Ammon's horn (tissue), 1 donor: ENCODE measurements at places on chromosomes 16 and 17.

DNA sequence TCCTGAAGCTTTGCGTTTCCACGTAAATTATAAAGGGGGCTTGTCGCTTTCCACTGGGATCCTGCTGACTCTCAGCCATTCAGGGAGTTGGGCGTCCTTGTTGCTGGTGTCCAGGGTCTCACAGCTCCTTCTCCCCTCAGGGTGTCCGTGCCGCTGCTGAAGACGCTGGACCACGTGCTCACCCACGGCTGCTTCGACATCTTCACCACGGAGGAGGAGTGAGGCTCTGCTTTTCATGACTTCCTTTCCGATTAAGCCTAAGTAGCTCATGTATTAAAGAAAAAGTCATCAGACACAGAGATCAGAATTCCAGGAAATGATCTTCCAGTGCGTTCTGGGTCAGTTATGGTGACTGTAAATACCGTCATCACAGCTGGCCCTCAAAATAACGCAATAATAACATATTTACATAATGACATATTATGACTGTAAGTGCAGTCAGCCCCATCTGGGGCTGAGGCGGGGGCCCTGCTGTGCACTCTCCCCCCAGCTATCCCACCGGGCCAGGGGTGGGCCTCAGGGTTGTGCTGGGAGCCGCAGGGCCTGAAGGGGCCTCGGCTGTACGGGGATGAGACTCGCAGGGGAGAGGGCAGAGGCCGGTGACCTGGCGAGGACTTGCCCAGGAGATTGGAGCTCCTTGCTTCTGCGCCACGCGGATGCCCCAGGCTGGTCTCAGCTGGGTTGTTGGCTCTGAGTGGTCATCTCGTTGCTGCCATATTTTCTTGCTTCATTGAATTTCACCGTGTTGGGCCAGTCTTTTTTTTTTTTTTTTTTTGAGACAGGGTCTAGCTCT lies 92.9 kb upstream of the ZNF750 start:
- DNase-seq = no peak

GRCh38 chr17:72175787-72176515 lies 55.1 kb downstream of the SOX9 start:
- no peak for DNase-seq

DNA sequence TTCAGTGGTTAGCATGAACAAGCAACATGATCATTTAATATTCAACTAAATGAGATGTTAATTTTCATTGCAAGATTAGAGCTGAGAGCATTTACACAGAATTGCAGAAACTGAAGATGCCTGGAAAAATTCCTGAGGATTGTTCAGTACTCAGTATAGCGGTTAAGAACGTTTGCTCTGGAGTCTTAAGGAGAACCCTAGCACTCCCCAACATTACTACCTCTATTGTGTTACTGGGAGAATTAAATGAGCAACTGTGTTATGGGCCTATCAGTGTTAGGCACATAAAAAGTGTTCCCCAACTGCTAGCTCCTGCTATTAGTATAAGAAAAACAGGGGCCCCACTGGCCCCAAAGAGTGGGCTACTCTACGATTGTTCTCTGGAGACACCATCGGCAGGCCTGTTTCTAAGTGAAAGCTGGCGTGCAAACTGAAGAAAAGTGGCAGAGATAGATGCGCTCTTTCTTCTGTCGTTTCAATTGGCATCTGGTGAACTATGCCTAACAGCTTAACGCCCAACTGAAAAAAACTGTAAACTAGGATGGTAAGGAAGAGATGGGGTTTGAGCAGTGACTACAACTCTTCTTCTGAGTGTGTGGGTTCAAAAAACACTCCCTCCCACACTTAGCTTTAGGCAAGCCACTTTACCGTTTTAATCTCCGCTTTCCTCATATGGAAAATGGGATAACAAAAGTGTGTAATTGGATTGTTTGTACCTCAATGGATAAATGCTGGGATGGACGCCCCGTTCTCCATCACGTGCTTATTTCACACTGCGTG lies 1.3 kb downstream of the CDR2 start:
- DNase-seq = no peak

DNA sequence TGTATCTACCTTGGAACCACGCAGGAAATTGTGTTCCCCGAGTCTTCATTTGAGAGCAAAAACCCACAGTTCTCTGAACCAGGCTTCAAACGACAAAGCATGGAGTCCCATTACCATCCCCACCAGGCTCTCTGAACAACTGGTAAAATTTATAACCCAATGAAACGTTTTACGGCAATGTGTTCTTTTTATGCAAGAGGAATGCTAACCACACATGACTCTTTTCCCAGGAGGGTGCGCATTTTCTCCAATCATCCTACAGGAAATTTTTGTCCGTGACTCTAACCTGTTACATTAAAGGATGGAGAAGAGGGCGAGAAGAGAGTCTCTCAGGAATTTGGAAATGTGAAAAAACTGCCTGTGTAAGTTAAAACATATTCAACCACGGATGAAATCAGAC lies 17.8 kb downstream of the STX8 start:
- no peak for DNase-seq

DNA sequence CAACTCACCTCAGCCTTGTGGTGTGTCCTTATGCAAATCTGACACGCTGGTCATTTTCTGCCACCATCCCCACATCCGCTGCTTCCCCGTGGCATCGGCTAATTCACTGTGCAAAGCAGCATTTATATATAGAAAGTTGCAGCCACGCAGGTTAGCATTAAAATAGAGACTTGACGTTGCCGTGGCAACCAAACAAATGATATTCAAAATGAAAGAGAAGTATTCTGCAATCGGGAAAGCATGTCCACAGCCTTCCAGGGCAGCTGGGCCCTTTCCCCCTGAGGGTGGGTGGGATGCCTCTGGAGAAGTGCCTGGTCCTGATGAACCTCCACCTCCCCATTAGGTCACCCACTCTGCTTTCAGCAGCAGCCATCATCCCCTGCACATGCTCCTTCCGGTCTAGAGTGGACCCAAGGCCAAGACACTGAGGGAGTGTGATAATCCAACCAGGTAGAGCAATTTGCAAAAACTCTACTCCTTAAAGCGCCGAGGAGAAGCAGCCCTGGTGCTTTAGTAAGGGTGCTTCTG lies 138.7 kb downstream of the GAS7 start:
- no peak for DNase-seq

- no peak for DNase-seq
Observed at GRCh38 chr17:81192386-81193050, 26.5 kb upstream of the AATK start.

DNA sequence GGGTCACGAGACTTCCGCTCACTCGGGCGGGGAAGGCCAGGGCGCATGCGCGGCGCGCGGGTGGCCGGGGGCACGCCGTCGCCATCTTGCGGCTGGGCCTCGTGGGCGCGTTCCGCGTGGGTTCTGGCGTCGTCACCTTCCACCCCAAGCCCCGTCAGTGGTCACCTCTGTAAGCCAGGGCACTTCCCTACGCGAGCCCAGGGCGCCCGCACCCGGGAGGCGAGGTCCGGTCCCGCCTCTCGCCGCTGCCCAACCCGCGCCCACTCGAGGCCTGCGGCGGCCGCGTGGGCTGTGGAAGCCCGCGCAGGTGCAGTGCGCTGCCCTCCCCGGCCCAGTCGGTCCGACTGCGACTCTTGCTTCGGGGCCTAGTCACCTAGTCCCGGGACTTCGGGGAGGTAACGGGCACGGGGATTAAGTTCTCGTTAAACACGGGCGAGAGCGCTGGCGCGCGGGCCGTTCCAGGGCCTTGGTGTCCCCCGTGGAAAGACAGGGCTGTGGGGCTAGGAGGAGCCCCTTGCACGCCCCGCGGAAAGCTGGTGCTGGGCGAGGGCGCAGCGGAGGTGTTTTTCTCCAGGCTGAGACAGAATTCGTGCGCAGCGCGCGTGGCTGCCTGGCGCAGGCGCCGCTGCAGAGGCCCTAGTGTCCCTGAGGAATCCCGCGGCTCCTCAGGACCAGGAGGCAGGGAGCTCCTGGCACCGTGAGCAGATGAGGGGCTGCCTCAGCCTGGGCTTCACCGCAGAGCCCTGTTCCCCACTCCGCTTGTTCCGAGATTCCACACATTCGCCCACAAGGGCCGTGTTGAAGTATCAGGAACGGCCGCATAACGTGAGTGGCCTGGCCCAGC lies 472 bp upstream of the ARHGDIA start:
- peak; percentile 88 for DNase-seq

- DNase-seq = no peak
Observed at GRCh38 chr17:66469088-66469442, 166.7 kb downstream of the PRKCA start.

DNA sequence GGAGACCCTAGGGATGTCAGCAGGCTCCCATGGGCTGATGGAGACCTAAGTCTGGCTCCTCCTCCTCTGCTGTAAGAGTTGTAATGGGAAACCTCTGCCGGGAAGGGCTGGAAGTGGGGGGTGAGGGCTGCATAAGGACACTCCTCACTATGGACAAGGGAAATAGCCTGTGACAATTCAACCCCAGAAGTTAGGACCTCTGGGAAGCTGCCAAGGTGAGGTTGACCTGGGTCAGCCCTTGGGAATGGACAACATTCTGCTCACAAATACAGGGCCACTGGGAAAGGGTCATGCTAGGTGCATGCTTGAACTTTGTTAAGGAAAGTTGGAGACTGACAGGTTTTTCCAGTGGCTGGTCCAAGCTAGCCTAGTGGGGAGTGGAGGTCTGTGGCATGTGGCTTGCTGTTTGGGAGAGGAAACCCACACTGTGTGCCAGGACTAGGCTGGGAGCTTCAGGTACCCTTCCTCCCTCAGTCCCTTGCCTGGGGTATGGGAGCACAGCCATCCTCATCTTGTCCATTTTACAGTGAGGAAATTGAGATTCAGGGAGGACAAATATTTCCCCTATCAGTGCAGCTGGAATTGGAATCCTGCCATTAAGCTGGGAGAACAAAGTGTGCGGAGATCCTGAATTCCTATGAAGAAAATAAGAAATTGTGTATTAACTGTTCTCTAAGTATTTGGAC lies 190.4 kb downstream of the SALL1 start:
- DNase-seq = no peak

DNA sequence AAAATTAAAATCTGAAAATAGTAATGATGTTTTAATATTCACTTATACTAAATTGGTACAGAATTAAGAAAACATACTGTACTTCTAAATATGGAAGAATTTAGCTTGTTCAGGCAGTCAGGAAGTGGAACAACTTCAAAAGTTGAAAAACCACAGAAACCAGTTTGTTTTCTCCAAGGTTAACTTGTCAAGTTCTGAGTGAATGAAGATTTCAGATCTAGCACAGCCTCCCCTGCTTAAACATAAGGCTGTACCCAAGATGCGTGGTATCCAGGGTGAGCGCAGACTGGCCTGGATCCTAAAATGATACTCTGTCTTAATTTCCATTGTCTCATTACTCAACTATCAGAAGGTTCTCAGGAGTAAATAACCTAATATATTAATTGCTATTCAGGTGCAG lies 730.7 kb upstream of the KIF2B start:
- DNase-seq = no peak

DNA sequence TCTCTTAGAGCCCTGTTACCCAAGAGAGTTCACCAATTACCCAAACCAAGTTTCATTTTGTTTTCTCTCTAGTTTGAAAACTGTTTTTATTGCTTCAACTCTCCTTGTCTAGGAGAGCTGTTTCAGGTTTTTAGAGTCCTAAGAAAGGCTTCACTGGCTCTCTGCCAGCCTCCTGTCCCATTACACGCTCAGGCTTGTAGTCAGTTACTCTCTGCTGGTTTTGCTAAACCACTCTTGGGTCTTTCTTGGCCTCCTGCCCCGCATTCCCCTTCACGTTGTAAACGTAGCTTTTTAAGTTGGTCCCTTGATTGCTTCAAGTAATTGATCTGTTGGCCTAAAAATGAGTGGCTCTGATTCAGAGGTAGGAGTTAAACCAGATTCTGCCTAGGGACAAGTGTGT lies 529.1 kb downstream of the MAF start:
- DNase-seq = no peak

DNA sequence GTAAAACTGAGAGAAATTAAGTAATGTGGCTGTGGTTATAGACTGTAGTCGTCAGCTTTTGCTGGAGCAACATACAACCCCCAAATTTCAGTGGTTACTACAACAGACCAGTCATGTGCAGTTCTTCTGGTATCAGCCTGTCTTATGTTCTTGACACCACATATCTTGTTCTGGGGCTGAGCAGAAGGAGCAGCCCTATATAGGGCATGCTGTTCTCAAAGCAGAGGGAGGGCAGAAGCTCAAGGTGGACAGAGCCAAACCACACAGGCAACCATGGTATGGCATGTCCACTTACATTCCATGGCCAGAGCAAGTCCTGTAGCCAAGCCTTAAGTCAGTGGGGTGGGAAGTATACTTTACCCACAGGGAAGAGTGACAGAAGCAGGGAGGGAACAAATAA lies 7.7 kb downstream of the PRKAR1A start:
- no peak for DNase-seq

DNA sequence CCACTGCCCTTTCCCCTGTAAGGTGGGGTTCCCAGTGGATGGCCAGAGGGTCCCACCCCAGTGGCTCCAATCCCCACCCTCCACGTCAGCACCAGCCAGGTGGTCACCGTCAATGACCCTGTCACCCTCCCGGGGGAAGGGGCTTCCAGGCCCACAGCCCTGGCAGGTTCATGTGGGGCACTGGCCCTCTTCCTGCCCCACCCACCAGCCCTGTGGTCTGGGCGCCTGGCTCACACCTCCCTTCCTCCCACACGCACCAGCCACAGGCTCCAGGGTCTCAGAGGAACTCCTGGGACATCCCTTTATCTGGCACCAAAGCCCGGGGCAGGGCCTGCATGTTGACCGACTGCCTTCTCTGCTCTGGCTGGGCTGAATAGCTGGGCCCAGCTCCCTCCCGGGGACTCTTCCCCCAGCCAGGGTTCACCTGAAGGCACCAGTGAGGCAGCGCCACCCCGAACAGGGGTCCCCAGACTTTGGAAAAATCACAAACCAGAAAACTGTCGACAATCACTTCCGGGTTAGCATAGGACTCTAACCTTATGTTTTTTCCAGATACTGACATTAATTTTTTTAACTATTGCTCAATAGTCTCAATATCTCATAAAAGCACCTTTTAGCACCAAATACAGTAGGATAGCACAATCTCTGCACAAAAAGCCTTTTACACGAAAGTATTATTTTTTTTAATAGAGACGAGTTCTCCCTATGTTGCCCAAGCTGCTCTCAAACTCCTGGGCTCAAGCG lies 21.9 kb upstream of the ZC3H18 start:
- no peak for DNase-seq

GRCh38 chr17:28045304-28045703 lies 2.8 kb downstream of the NLK start:
- no peak for DNase-seq

GRCh38 chr16:89599451-89599858 lies 14.0 kb upstream of the DPEP1 start:
- DNase-seq = no peak

GRCh38 chr16:88815901-88816589 lies 4.3 kb upstream of the APRT start:
- no peak for DNase-seq

- DNase-seq = no peak
Observed at GRCh38 chr17:77461277-77462057, 320.7 kb downstream of the SEC14L1 start.

DNA sequence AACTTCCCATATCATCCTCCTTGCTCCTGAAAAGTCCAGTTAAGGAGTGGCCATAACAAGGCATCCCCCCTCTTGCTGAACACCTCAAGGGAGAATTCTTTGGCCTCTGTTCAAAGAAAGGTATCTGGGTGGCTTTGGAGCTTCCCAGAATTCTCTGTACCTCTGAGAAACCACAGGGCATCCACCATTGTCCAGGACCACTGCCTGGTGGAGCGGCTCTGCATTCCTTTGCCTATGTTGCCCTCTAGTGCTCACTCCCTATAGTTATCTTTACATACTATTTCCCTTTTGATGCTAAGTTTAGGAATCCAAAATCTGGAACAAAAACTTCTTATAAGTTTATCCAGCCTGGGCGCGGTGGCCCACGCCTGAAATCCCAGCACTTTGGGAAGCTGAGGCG lies 30.3 kb downstream of the CHD9NB start:
- peak; percentile 80 for DNase-seq
